Vagina (tissue), 2 donors: ENCODE measurements at places on chromosomes 16 and 17.

GRCh38 chr16:73473713-73474112 is 425.8 kb upstream of the ZFHX3 start:
- DNase-seq, result no peak

DNA sequence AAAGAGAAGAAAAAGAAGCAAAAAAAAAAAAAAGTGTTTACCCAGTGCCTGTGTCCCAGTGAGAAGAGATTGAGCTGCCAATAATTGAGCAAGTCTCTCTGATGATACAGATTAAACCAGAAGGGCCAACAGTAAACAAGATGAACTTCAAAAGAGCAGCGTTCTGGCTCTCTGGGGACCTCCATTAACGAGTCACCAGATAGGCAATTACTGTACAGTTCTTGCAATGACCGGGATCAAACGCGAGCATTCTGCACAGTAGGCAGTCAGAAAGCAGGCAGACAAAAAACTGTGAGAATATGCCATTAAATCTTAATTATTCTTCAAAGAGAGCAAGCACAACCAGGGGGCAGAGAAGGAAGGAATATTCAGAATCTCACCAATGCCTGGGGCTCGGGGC is 626.1 kb downstream of the TMEM114 start:
- no peak for DNase-seq

GRCh38 chr16:18932243-18932987 is 6.2 kb upstream of the SMG1 start:
- no peak for DNase-seq

- peak; percentile 81 for DNase-seq
These were observed 271.1 kb upstream of the CCL2 start for GRCh38 chr17:33983824-33984574.

DNA sequence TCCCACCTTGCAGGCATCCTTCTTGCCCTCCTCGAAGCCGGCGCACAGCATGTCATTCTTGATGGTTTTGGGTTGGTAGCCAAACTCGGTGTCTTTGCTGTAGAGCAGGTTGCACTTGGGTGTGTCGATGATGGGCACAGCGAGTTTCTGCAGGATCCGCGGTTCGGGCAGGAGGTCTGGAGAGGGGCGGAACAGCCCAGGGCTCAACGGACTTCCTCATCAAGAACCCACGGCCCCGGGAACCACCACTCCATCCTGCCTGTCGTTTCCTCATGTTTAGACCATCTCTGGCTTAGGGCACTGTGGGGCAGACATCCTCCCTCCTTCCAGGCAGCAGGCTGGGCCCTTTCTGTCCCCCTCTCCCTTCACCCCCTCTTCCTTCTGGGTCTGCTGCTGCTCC is 6.5 kb downstream of the PRSS27 start:
- no peak for DNase-seq
